ENCODE measurements at places on chromosomes 1 and 21.

- DNase-seq: no peak
Measured at GRCh38 chr1:156622581-156623297, 3.5 kb downstream of the HAPLN2 start.

DNA sequence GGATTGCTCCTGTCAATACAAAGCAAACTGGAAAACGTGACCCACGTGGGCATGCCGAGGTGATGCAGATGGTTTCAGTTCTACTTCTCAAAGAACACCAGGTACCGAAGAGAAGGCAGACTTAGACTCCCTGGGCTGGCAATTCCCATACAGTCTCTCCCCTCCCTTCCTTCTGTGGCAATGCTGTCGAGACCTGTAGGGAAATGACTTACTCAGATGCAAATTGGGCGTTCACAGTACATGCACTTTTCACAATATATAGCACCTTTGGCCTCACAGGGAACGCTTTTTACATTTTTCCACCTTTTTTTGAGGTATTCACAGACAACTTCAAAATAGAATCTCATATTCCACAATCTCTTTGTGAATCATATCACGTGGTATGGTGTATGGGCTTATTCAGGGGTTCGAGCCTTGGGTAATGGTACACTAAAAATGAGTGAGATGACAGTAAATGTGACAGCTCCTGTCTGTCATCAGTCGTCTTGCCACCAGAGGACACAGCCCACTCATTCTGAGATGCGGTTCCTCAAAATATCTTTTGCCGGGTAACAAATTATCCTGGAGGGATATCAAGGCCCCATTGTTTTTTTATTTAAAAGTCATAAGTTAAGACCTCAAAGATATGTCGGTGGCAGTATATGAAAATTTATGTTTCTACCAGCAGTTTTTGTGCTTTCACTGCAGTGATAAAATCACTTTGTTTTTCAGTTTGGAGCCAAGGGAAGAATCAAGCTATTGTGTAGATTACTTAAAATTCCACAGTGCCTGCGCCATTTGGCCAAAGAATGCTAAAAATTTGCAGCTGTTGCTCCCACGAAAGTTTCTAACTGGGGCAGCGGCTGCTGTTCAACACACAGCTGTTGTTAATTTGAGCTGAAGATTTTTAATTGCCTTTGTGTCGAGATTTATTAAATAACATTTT is 168.4 kb downstream of the ZZZ3 start:
- peak; percentile 78 for DNase-seq

- DNase-seq: no peak
Measured at GRCh38 chr1:77487631-77488030, 194.8 kb downstream of the ZZZ3 start.

- peak; percentile 46 for DNase-seq
Measured at GRCh38 chr1:165717918-165718515, 19.7 kb upstream of the ALDH9A1 start.

GRCh38 chr1:179126338-179127060 is 44.6 kb downstream of the TOR3A start:
- DNase-seq: no peak

DNA sequence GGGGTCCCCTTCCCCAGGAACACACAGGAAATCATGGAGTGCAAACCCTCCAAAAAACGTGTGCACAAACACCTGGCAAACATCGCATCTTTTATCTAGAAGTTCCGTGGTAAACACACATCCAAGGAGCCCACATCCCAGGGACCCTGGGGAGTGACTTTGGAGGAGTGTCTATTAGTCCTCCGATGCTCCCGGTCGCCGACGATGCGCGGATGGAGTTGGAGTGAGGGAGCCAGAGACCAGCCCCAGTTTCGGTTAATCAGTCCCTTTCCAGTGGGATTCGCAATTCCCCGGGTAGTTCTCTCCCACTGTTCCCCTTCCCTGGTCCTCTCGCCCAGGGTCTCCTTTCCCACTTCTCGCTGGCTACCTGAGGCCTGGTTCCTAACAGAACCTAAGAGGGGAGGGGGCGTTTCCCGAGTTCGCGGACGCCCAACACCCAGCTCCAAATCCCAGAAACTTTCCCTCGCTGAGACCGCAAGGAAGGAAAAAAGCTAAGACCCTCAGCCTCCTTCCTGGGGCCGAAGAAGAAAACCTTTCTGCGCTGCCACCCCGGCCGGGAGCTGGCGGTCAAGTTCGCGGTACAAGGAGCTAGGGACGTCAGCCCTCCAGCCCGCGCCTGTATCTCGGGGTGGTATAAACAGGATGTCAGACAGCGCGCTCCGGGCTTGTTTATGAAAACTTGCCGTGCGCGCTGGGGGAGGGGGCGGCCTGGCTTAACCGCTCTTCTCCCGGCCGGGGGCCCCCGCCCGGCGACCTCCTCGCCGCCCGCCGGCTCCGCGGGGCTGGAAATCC is 787 bp downstream of the JAK1 start:
- peak; percentile 26 for DNase-seq

DNA sequence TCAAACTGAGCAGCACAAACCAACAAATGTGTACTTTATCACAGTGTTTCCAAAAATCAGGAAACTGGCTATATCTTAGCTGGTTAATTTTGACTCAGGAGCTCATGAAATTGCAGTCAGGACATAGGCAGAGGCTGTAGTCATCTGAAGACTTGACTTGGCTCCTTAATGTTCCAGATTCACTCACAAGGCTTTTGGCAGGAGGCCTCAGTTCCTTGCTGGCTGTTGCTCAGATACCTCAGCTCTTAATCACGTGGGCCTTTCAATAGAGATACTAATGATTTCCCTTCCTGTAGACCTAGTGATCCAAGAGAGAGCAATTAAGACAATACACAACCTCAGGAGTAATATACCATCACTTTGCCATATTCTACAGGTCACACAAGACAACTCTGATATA is 537.7 kb downstream of the BRINP3 start:
- DNase-seq: peak; percentile 5

DNA sequence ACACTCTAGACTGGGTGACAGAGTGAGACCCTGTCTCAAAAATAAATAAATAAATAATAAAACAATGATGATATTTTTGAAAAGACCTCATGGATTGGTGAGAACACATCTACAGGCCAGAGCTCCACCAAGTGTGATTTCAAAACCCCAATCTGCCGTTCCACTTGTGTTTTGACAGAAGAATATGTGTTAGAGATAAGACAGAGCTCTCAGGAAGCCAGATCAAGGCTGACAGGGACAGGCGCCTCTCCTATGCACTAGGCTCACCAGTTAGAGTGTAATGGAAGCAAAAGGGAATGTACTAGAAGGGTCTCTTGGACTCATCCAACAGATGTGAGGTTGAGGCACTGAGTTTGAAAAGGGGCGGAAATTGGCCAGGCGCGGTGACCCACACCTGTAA is 110.7 kb upstream of the ERRFI1 start:
- DNase-seq: no peak

- peak; percentile 68 for DNase-seq
Measured at GRCh38 chr1:204990059-204990664, 52.9 kb upstream of the CNTN2 start.

- DNase-seq: no peak
Measured at GRCh38 chr1:44924835-44925464, 61.4 kb downstream of the EIF2B3 start.

GRCh38 chr1:156410740-156411139 is 41.7 kb downstream of the RHBG start:
- DNase-seq: no peak

DNA sequence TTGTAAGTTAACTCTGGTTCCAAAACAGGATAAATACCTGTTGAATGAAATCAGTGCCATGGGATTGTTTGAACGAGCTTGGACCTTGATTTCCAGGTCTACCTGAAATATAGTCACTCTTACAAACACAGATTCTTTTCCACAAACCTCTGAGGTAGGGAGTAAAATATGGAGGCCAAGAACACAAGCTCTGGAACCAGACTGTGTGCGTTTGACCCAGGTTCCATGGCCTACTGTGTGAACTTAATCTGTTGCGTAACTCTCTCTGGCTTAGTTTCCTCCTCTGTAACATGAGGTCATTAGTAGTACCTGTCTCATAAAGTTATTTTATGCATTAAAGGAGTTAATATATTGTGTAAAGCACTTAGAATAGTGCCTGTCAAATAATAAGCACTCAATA is 25.1 kb downstream of the DENND2D start:
- DNase-seq: no peak

DNA sequence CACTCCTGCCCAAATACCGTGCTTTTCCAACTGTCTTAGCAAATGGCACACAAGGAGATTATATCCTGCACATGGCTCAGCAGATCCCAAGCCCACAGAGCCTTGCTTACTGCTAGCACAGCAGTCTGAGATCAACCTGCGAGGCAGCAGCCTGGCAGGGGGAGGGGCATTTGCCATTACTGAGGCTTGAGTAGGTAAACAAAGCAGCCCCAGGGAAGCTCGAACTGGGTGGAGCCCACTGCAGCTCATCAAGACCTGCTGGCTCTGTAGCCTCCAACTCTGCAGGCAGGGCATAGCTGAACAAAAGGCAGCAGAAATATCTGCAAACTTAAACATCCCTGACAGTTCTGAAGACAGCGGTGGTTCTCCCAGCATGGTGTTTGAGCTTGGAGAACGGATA is 70.1 kb upstream of the PTBP2 start:
- DNase-seq: no peak

DNA sequence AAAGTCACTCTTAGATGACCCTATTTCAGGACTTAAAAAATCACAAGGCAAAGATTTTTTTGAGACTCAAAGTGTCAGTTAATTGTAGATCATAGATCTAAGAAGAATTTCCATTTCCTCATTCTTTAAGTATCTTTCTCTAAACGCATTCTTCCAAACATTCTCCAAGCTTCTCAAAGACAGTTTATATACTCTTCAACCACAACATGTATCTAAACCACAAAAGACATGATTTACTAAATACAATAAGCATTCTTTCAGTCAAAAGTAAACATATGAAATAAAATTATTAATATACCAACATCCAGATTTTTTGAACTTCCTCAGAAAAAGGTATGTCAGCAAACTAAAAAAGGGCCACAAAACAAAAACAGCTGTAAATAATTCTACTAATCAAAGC is 24.4 kb downstream of the RC3H1 start:
- DNase-seq: no peak

DNA sequence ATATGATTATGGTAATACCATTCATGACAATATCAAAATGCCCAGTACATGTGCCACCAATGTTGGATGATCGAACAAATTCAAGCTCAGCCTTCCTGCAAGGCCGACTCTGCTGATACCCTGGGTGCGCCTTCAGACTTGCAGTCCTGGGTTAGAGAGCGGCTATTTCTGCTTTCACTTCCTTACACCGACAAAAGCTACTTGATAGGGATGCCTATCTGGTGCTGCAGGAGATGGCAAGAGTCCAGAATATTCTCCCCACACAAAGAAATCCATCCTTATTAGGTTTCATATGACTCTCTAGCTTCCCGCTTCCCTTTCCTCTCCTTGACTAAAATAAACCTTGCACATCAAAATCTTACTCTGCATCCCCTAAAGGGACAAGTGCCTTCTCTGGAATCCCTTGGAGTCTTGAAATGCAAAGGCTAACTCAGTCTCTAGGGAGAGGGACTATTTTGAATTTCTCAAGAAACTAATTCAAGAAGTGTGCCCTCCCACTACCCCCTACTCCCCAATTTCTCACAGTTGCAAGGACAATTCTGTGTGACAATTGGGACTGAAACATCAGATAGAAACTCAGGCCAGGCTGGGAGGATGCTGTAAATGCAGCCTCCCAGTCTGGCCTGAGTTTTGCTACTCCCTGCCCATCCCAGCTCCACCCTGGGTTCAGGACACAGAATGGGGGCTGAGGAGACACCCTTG is 103.1 kb upstream of the USP24 start:
- DNase-seq: no peak

DNA sequence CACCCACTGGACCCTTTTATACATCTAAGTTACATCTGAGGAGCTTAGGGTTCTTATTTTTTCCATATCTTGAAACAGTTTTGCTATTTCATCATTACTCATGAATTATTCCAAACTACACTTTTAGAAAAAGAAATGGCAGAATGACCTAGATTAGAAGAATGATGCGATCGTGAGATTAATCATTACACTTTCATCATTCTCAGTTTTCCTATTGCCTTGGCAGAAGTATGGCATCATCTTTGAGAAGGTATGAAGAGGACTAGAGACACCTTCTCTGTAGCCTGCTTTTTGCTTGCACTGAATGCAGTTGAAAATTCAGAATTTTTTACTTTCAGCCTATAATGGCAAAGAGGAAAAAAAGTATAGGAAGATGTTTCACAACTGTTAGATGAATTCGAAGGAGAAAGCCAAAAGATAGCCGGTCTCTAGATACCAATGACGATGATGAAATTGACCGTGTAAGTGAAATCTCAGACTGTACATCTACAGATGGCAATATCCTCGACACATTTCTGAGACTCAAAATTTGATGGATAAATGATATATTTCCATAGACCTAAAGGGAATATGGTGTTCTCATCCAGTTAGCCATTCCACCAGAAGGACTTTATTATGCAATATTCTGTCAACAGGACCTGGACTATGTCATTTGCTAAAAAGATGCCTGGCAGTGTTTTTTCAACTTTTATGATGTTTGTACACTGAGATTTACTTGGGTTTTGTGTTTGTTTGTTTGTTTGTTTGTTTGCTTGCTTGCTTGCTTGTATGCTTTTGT is 191.8 kb downstream of the TOMM20 start:
- no peak for DNase-seq

- no peak for DNase-seq
Measured at GRCh38 chr1:156938813-156939212, 18.4 kb downstream of the LRRC71 start.

GRCh38 chr1:113677250-113678158 is 81.8 kb downstream of the PHTF1 start:
- DNase-seq: peak; percentile 42

DNA sequence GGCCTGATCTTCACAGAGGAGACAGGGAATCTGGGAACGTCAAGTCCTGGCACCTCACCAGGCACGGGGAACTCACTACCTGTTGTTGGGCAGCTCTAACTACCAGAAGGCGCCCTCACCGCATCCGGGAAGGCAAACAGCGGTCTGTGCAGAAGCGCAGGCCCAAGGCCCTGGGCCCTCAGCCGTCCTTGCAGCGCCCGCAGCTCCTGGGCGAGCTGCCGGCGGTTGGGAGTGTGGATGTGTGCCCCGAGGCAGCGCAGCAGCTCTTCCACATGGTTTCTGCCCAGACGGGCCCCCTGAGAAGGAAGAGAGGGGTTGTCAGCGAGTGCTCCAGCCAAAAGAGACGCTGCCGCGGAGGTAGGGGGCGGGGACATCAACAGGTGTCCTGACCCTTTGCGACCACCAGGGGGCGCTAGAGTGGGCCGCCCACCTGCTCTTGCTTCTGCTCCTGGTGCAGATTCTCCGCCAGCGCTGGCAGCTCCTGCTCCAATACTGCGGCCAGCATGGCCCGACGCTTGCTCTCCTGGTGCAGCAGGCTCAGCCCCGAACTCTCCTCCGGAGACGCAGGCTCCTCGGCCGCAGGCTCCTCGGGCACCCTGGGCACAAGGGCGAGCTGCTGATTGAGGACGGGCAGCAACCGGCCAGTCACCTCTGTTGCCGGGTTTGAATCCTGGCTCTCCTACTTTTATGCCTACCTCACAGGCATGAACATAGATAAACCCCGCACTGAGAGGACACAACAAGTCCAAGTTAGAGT is 9.3 kb downstream of the MAP3K6 start:
- DNase-seq: peak; percentile 28
